Activated T-cell treated with anti-CD3 and anti-CD28 coated beads for 24 hours (primary cell): ENCODE measurements at places on chromosomes 1 and 21.

GRCh38 chr1:197327776-197328364 lies 59.8 kb downstream of the CRB1 start:
- DNase-seq, result no peak

- DNase-seq, result no peak
These were observed 208.3 kb upstream of the NCAM2 start for GRCh38 chr21:20789729-20790500.

- no peak for DNase-seq
These were observed 43.1 kb downstream of the KCNC4 start for GRCh38 chr1:110253213-110253612.

- no peak for DNase-seq
These were observed 50.9 kb upstream of the GJA5 start for GRCh38 chr1:147811273-147811672.

DNA sequence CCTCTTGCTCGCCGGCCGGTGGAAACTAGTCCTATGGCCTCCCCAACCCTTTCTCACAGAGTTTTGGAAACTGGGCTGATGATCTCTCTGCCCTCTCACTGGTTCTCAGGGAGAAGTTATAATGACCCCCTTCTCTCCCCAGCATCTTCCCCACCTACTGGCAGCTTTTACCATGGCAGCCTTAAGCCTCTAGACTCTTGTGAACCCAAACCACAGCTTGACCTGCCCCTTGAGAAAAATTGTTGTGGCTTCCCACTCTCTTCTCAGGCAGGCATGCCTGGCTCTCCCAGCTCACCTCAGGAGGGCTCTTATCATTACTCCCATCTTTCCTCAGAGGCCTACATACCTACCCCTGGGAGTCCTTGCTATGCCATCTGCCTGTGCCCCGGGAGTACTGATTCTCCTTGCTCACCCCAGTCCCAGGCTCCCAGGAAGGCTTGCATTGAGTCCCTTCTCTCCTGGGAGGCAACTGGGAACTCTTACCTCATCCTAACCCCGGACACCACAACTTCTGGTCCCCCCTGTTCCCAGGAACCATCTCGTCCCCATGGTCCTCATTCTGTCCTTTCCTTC lies 1.6 kb downstream of the NSUN4 start:
- no peak for DNase-seq

DNA sequence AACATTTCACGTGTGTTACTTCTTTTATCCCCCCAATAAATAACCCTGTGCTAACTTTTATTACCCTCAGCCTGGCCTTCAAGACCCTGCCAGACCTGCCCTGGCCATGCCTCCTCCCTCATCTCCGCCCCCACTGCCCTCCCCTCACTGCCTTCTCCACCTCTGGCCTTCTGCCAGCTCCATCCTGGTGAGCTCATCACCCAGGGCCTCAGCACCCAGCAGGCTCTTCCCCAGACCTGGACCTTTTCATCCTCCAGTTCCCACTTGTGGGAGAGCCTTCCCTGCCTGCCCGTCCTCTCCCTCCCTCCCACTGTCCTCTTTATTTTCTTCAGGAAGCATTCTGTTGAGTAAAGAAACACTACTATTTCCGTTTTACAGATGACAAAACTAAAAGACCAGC lies 72.0 kb downstream of the SLC66A1 start:
- DNase-seq, result no peak

DNA sequence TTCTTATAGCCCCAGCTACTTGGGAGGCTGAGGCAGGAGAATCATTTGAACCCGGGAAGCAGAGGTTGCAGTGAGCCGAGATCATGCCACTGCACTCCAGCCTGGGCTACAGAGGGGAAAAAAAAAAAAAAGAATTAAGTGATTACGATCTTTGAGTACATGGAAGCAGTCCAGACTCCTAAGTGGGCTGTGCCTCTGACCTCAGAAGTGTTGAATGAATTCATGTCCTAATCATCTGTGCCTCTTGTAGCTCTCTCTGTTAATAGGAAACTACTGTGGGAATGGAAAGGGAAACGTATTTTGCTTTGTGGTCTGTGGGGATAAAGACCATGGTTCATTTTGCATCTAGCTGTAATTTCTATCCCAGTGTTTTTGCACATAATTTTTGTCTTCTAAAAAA lies 8.4 kb upstream of the IVNS1ABP start:
- no peak for DNase-seq

GRCh38 chr1:67741121-67741520 lies 56.1 kb downstream of the GADD45A start:
- DNase-seq, result no peak

GRCh38 chr1:26945728-26946127 lies 14.5 kb downstream of the KDF1 start:
- no peak for DNase-seq

- DNase-seq, result no peak
These were observed 94.1 kb downstream of the PCBP3 start for GRCh38 chr21:45737485-45738166.

DNA sequence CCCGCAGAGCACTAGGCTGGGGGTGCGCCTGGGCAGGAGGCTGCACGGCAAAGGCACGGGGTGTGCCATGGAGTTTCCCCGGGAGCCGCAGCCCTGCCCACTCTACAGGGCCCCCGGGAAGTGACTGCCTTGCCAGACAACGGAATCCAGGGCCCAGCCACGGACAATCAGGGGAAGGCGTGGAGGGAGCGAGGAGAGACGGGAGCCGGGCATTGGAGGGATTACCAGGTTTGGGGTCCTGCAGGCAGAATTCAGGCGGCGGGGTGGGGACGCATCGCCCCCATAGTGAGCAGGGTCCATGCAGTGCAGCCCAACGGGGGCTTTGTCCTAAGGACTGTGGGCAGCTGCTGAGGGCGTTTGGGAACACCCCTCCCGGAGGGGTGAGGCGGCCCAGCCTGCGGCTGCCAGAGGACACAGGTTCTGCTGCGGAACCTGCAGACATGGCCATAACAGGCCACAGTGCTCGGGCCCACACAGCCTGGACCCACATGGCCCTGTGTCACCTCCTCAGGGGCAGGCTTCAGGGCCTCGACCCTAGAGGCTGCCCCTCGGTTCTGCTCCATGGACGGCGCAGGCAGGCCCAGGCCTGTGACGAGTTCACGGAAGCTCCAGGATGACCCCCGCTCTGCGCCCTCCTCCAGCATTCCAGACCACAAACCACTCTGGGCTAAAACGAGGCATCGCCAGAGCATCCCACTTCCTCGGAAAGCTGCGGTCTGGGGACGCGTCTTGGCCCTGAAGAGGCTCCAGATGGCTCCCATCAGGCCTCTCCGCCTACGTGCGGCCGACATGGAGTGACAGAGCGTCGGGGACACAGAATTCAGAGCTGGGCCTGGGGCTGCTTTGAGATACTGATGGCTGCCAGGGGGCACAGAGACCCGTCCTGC lies 54.5 kb downstream of the COL6A1 start:
- no peak for DNase-seq

GRCh38 chr1:215595231-215595630 lies 28.1 kb downstream of the KCTD3 start:
- no peak for DNase-seq

- DNase-seq, result no peak
These were observed 33.7 kb upstream of the VASH2 start for GRCh38 chr1:212916481-212917133.

DNA sequence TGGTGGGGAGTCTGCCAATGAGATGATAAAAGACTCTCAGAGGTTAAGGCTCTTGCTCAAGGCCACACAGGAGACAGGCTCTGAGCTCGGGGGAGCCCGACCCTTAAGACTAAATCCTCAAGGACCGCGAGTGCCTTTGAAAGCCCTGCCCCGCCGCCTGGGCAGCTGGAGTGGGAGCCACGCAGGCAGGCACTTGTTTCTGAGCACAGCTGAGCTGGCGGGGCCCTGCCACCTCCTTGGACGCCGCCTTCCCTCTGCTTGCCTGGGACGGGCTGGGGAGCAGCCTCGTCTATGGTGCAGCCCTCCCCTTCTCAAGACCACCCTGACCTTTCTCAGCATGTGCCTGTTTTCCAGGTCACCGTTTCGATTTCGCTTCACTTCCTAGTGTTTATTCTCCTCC lies 169.3 kb downstream of the CAMTA1 start:
- no peak for DNase-seq

DNA sequence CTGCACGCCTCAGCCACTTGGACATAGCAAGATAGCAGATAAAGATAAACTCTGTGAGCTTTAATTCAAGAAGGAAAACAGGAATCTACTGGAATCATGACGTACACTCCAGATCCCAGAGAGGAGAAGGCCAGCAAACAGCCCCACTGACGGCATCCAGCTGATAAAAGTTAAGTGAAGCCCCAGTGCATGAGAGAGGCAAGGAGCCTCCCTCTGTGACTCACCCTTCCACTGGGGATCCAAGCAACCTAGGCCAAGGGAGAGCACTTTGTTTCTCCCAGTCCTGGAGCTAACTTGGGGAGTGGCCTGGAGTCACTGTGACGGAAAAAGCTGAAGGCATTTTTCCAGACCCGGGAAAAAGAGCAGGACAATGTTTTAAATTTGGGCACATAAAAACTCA lies 270.0 kb downstream of the AKT3 start:
- no peak for DNase-seq

- no peak for DNase-seq
These were observed 48.3 kb upstream of the RGS1 start for GRCh38 chr1:192527111-192527795.

DNA sequence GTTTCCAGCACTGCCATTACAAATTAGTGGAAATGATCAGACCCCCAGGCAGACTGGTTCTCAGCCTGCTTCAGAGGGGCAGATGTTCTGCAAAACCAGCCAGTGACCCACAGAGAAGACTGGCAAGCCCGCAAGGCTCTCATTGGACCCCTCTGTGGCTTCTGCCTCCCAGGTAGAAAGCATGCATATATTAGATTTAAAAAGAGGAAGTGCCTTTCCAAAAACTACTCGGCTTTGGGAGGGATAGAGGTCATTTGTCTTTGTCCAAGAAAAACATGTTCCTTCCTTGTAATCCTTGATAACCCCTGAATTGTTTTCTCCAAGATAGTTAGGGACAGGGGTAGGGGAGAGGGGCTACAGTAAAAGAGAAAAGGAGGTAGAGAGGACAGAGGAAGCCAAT lies 11.8 kb downstream of the HIVEP3 start:
- no peak for DNase-seq

GRCh38 chr1:24969596-24970398 lies 39.7 kb upstream of the RUNX3 start:
- no peak for DNase-seq

GRCh38 chr21:41357546-41357945 lies 4.3 kb upstream of the MX2 start:
- DNase-seq, result no peak

GRCh38 chr1:240258910-240259309 lies 167.2 kb downstream of the FMN2 start:
- no peak for DNase-seq

DNA sequence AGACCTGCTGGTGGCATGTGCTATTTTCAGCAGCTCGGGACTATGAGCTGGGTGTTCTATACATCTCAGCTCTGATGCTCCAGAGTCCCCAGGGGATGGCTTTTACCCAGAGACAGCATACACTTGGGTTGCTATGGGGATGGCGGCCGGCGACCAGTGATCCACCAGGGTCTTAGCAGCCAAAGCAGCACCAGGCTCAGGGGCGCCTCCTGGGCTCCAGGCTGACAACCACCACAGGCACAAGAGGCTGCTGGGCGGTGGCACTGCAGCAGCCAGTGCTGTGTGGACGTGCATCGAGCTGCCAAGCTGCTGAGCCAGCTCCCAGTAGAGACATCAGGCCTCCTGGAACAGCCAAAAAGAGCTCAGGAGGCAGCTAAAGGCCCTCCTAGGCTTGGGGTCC lies 37.6 kb upstream of the CLSTN1 start:
- DNase-seq, result no peak

DNA sequence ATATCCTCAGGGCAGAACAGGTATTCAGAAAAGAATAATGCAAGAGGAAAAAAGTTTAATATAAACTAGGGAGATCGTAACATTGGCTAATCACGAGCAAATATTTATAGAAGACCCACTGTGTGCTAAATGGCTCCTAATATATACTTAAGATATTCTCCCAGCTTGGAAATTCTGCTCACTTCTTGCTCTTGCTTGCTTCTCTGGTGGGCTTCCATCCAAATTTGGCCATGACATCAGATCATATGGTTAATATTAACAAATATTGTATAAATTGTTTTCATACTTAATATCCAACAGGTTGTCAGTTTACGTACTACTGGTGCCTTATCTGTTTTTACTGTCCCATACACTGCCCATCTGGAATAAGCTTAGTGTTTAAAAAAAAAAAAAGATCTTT lies 1.1 kb downstream of the COX20 start:
- no peak for DNase-seq

DNA sequence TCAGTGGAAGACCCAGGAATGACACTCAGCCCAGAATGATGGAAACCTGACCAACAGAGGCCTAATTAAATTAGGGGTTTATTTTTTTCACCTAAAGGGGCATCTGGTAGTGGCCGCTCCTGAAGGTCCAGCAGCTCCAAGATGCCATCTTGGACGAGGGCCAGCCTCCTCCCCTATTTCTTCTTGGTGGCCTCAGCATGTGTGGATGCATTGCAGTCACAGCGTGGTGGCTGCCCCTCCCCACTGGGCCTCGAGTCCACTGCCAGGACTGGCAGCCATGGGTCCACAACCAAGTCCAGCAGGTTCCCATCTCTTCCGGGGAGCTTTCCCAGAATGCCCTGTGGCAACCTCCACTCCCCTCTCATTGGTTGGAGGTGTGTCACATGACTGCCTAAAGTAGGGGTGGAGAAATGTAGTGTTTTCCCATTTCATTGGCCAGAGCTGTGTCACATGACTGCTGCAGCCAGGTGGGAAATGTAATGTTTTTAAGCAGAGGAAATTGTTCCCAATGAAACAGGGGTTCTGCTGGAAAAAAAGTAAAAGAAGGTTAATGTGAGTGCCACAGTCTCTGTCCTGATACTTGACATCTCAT lies 628.2 kb downstream of the PTPRU start:
- DNase-seq, result no peak

- no peak for DNase-seq
These were observed 4.8 kb downstream of the TP73 start for GRCh38 chr1:3657096-3657475.

- DNase-seq, result no peak
These were observed 23.8 kb upstream of the CSF1 start for GRCh38 chr1:109886827-109887226.

GRCh38 chr1:49125746-49126145 lies 349.1 kb upstream of the BEND5 start:
- no peak for DNase-seq

- no peak for DNase-seq
These were observed 11.1 kb downstream of the BARHL2 start for GRCh38 chr1:90705956-90706355.

- DNase-seq, result no peak
These were observed 164.2 kb upstream of the COL6A1 start for GRCh38 chr21:45817345-45817744.

DNA sequence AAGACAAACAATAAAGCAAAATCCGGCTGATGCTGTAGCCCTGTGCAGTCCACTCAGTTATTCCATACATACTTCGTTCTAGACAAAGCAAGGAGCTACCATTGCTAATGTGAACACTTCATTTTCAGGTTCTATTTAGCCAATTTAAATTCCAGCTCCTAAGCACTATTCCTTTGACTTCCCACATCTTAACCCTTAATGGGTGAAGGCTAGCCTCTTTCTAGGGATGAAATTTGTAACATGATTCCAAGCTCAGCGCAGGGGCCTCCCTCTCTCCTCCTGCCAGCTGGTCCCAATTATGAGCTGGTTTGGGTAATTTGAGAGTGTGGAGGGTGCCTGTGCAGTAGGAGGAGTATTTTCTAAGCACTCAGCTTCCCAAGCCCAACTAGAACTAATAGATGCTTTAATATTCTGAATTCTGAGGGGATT lies 53.9 kb upstream of the PTGFRN start:
- DNase-seq, result no peak

- no peak for DNase-seq
These were observed 7.4 kb upstream of the CELSR2 start for GRCh38 chr1:109241841-109242345.
